GM13977 (cell line): ENCODE measurements at places on chromosomes 7 and 10.
A peak's percentile ranks its signal among the peaks of the same experiment; 100 is the strongest.

GRCh38 chr10:69317175-69317604 lies 38.9 kb downstream of the HK1 start:
- DNase-seq = peak; percentile 85

- no peak for DNase-seq
Observed at GRCh38 chr7:80641548-80641947, 3.1 kb downstream of the CD36 start.

- DNase-seq = no peak
Observed at GRCh38 chr7:14825912-14826311, 76.6 kb downstream of the DGKB start.

DNA sequence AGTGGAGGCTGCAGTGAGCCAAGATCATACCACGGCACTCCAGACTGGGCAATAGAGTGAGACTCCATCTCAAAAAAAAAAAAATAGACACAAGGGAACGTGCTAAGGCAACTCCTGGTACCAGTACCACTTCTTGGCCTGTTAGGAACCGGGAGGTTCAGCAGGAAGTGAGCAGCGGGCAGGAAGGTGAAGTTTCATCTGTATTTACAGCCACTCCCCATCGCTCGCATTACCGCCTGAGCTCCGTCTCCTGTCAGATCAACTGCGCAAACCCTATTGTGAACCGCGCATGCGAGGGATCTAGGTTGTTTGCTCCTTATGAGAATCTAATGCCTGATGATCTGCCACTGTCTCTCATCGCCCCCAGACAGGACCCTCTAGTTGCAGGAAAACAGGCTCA lies 69.9 kb upstream of the FOXK1 start:
- no peak for DNase-seq

GRCh38 chr10:114166043-114166442 lies 8.0 kb downstream of the CCDC186 start:
- no peak for DNase-seq

DNA sequence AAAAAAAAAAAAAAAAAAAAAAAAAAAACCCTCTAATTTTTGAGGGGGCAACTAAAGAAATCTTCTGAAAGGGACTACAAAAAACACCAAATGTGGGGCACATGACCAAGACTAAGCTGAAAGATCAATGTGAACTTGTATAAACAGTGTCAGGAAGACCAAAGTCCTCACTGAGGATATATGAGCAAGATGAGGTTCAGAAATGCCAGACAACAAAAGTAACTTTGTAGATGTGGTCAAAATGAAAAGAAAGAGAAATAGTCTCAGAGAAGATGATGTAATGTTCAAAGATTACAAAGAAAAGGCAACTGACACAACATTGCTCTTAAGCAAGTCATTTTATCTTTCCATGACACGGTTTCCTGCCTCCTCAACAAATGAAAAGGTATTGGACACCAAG lies 48.7 kb upstream of the PTPRZ1 start:
- DNase-seq = no peak

- no peak for DNase-seq
Observed at GRCh38 chr10:108629834-108630233, 1293.5 kb downstream of the XPNPEP1 start.

- DNase-seq = peak; percentile 86
Observed at GRCh38 chr10:122879339-122880273, at the start of gene FAM24B. FAM24B (minus strand) TSS chr10:122879581; CDS start chr10:122850515, 29,066 bp downstream.

- no peak for DNase-seq
Observed at GRCh38 chr7:130598056-130598455, 70.5 kb downstream of the COPG2 start.

- DNase-seq = no peak
Observed at GRCh38 chr7:13312307-13312706, 624.9 kb downstream of the ARL4A start.

- no peak for DNase-seq
Observed at GRCh38 chr10:112774798-112775197, 175.2 kb upstream of the TCF7L2 start.

GRCh38 chr10:129662426-129662825 lies 195.4 kb downstream of the MGMT start:
- DNase-seq = no peak

- no peak for DNase-seq
Observed at GRCh38 chr10:34377833-34378232, 437.3 kb downstream of the PARD3 start.

DNA sequence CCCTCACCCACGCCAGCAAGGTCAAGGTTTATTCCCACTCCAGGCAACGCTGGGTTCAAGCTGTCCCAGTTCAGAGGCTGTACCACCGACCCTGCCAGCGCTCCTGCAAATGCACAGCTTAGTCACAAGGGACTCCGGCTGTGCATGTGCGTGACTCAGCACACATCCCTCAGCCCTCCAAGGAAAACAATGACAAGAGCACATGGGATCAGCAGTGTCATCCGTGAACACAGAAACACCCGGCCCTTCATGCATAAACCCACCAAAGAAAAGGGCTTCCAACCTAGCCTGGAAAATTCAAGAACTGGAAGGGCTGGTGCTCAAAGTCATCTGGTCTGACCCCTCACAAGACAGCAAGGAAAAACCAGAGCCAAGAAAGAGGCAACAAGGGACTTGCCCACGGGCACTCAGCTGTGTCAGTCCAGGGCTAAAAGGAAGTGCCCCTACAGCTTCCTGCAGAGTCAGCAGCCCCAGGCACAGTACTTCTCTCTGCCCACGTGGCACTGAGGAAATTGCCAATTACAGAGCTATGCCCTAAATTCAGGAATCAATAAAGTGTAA lies 106.1 kb downstream of the KCNMA1 start:
- no peak for DNase-seq

DNA sequence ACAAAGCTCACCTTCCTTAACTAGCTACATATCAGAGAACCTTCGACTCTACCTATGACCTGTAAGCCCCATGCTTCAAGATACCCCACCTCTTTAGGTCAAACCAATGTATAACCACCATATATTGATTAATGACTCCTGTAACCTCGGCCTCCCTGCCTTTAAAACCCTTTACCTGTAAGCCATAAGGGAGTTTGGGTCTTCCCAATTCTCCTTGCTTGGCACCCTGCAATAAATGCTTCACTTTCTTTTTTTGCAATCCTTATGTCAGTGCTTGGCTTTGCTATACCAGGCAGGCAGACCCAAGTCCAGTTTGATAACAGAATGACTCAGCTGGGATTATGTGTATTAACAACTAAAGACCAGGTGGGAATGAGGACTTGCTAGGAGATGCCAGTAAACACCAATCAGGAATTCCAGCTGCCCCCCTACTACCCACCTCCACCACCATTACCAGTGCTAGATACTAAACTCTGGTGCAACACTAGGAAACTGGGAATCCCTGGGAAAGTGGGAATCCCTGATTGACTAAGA lies 22.0 kb upstream of the SLC35G1 start:
- no peak for DNase-seq

DNA sequence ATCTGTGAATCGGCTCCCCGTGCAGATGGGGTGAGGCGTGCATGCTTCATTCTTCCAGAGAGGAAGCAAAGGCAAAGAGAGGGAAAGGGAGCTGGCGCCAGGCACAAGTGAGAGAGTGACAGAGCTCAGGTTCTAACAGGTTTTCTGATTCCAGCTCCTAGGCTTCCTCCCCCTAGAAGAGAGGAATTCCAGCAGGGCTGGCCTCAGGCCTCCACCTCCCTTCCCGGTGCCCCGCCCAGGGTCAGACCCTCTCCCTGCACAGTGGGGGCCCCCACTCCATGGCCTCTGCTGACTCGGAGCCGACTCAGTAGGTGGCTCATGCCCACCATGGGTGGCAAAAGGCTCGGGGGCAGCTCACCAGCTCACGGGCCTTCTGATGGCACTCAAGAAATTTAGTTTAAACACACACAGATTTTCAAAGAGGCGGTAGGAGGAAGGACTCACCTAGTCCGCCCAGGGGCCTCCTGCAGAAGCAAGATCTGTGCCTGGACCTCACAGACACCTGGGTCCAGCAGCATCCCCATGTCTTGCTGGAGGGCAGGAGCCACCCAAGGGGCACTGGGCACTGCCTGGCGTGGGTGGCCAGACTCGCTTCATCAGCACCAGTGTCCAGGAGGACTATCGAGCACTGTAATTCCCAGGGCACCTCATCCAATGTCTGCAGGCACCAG lies 183.5 kb downstream of the MAD1L1 start:
- no peak for DNase-seq

- no peak for DNase-seq
Observed at GRCh38 chr7:122136639-122137245, 7.3 kb downstream of the AASS start.

- no peak for DNase-seq
Observed at GRCh38 chr10:112712536-112712935, 237.5 kb upstream of the TCF7L2 start.

- DNase-seq = no peak
Observed at GRCh38 chr7:155000795-155001194, 2.1 kb downstream of the PAXIP1 start.

DNA sequence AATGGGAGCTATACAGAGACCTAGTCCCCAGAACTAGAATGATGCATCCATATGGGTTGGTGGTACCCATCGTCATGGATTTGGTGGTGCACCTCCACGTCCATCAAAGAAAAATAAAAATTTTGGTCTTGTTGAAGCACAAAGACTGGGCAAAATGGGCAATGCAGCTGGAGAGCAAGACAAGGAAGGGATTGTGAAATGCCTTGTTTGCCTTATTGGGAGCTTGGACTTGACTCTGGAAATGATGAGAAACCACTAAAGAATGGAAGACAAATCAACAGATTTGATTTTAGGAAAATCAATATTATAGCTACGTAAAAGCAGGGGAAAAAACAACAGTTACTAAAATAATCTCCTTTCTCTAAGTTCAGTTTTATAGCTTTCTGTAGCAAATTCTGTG lies 150.9 kb downstream of the CPED1 start:
- no peak for DNase-seq
